Bone marrow (tissue), 2 donors: ENCODE measurements at places on chromosomes 4 and X.

DNA sequence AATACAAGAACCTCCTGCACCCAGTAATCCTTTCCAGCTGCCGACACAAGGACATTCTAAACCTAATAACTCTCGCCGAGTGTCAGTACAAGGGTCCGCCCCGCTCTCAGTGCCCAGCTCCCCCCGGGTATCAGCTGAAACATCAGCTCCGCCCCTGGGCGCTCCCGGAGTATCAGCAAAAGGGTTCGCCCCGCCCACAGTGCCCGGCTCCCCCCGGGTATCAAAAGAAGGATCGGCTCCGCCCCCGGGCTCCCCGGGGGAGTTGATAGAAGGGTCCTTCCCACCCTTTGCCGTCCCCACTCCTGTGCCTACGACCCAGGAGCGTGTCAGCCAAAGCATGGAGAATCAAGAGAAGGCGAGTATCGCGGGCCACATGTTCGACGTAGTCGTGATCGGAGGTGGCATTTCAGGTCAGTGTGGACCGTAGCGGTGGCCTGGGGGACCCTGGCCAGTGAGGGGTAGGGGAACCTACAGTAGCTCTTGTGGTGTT, at the start of gene MAOA:
MAOA (plus strand) TSS at position 295 of the 490 bp plus-strand sequence; CDS start at position 338, 43 bp downstream.
- peak; percentile 3 for DNase-seq

- no peak for DNase-seq
Observed at GRCh38 chr4:53161051-53161786, 204.6 kb downstream of the SCFD2 start.

DNA sequence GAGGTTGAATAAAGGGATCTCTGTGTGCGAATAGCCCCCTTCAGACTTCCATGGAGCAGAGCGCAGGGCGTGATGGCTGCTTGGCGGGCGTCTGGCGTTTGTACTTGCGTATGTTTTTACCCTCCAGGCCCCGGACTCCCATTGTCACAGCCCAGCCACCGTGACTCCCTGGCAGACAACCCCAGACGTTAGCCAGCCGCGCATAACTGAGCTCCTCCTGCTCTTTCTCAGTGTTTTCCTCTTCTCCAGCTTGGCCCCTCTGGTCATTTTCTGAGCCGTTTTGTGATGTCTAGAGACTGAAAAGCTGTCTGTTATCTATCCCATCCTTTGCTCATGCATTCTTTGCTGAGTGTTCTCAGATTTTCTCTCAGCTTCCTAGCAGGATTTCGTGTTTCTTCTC, 54.3 kb downstream of the IGFBP7 start:
- no peak for DNase-seq

GRCh38 chr4:24121395-24122175, 231.7 kb upstream of the PPARGC1A start:
- no peak for DNase-seq

- DNase-seq = no peak
Observed at GRCh38 chr4:86472377-86473019, 112.6 kb upstream of the MAPK10 start.

DNA sequence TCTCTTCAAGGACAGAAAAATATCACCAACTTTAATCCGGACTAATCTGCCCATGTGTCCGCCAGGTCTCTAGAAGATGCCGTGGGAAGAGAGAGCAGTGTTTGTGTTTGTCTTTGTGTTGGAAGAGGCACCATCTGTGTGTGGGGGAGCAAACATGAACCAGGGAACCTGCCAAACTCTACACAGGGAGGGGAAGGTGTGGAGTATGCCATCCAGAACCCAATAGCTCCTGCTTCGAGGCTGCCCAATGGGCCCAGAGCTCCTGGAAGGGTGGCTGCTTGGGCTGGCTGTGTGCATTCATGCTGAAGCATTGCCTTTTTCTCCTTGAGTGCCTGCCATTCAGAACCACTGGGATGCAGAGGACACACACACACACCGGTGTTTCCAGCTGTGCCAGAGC, 536.2 kb downstream of the MID1IP1 start:
- no peak for DNase-seq

DNA sequence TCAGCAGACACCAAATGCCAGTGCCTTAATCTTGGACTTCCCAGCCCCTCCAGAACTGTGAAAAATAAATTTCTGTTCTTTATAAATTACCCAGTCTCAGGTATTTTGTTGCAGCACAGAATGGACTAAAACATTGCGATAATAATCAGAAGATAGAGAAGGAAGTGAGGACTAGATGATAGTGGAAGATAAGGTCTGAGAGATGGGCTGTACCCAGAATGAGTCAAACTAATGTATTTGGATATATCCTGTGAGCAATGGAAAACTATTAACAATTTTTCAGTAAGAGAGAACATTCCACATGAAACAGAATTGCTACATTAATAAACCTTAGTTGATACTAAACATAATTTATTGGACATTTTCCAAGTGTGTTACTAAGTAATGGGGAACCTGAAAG, 93.3 kb downstream of the FANCB start:
- no peak for DNase-seq

DNA sequence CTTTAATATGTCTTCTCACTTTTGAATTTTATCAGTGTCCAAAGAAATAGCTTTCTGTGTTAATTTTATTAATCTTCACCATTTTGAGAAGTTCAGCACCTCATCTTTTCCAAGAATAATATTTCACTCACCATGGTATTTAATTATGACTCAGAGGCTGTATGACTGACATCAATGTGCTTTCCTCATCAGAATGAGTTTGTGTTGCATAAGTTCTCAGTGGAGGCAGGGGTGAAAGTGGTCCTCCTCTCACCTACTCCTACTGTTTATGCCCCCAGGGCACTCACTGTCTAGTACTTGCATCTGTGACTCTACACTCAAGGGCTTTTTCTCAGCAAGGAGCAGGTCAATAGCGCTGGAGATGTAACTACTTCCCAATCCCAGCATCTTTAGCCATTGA, 905.3 kb upstream of the INTU start:
- no peak for DNase-seq
